ENCODE measurements at places on chromosomes 3 and 15.

DNA sequence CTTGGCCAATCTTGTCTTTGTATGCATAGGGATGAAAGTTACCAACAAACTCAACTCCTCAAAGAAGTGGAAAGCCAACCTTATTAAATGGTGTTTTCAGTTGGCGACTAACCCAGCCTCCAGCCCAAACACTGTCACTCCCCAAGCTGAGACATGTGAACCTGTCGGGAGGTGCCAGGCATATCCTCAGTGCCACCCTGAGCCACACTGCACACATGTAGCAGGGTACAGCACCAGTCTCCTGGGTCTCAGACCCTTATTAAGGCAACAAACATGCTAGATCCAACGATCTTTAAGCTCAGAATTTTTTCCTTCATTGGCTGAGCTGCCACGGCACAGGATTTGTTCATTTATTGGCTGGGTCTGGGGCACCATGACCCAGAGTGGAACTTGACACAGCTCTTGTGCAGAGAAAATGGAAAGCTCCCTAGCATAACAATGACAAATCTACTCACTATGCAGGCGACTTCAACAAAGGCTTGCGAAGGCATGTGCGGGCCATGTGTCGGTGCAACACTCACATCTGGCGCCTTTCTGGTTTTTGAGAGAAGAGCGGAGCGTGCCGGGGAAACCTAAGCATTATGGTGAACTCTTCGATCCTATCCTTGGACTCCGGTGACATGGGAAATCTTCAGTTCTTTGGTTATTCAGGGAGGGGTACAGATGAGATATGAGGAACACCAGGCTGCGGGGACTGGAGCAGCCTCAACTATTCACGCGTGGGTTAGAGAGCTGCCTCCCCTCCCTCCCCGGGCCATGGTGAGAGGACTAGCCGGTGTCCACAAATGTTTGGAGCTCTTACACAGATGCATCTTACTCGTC, 190.1 kb downstream of the FAM43A start:
- no peak for DNase-seq

- no peak for DNase-seq
Observed at GRCh38 chr3:14768182-14768790, 50.5 kb upstream of the FGD5 start.

GRCh38 chr3:195811756-195812155, at the start of gene MUC4:
Gene MUC4, minus strand, starts transcription at chr3:195811929. Its CDS starts 112 bp downstream, at chr3:195811817.
- DNase-seq = no peak

DNA sequence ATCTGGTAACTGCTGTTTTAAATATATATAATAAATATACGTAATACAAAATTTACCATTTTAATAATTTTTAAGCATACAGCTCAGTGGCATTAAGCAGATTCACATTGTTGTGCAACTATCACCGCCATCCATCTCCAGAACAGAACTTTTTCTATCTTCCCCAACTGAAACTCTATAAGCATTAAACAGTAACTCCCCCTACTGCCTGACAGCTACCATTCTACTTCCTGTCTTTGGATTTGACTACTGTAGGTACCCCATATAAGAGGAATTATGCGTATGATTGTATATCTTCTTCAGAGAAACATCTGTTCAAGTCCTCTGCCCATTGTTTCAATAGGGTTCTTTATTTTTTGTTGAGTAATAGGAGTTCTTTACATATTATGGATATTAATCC, 36.8 kb downstream of the EID1 start:
- DNase-seq = no peak

- DNase-seq = no peak
Observed at GRCh38 chr15:63482874-63483323, 21.5 kb upstream of the USP3 start.

- DNase-seq = no peak
Observed at GRCh38 chr3:72130565-72130964, 345.6 kb upstream of the PROK2 start.

DNA sequence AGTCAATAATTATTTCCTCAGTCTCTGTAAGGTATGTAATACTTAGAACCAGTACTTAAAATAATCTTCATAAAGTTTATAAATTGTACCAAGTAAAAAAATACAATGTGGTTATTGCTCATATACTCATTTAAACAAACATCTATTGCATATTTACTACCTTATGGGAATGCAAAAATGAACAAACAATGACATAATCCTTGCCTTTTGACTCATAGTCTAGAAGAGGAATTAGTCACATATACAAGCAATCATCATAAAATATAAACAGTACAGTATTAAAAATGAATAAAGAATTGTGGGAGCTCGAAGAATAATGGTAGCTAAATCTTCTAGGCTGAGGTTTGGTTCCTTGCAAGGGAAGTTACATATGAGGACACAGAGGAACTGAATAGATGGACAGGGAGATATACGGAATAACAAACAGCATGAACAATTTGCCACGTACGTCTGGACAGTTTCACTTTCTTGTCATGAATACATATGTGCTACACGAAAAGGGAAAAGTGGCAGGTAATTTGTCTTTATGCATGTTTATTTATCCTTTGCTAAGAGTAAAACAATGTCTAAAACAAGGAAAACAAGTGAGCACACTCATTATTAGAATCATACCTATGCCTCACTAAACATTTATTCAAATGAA, 17.2 kb downstream of the IMPG2 start:
- DNase-seq = no peak

- DNase-seq = no peak
Observed at GRCh38 chr3:64353226-64353625, 128.0 kb upstream of the PRICKLE2 start.

- DNase-seq = no peak
Observed at GRCh38 chr15:85494048-85494777, 113.8 kb downstream of the AKAP13 start.

DNA sequence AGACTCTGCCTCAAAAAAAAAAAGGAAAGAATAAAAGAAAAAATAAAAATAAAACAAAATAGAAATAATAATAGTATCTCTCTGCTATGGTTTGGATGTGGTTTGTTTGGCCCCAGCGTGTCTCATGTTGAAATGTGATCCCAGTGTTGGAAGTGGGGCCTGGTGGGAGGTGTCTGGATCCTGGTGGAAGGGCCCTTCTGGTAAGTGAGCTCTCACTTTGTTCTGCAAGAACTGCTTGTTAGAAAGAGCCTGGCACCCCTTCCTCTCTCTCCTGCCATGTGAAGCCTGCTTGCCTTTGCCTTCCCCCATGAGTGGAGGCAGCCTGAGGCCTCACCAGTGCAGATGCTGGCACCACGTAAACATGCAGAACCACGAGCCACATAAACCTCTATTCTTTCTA, 26.3 kb downstream of the TMEM44 start:
- no peak for DNase-seq

DNA sequence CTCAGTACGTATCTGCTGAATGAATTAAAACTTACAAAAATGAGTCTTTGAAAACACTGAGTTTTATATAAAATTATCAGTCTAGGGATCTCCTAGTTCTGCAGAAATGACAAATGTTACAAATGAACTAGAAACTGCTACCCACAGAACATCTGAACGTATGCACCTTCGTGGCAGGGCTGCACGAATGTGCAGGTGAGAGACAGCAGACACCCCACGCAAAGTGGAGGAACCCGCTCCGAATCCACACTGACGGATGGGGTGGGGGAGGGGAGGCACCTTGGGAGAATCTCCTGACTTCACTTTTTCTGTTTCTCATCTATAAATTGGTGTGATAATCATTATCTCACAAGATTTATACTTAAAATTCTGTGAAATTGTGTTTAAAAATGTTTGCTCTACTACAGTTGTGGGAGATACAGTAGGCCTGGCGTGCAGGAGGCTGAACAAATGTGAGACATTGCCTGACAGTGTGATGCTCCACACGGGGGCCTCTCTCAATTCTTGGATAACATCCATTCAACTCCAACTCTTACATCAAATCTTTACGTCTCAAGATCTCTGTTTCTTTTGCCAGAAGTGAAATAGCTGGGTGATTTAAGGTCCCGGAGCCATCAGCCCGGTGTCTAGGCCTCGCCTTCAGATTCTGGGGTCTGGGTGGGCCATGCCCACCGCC, 86.9 kb downstream of the ATP10A start:
- no peak for DNase-seq

GRCh38 chr15:44275150-44275830, 13.2 kb upstream of the GOLM2 start:
- no peak for DNase-seq

DNA sequence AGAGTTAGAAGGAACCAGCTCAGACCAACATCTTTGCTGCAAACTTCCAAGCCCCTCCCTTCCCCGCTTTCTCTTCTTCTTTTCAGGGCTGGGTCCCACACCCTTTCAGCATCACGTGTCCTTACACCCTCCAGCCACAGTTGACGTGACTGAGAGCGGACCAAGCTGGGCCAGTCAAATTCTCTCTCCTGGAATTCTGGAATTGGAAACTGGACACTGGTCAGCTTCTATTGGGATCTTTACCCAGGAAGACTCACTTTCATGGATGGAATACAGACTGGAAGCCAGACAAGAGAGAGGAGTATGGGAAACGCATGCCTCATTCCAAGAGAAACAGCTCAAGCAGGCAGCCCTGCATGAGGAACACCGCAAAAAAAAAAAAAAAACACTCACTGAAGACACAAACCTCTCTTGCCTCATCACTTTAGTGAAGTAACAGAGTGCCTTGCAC, 12.4 kb upstream of the TPM1 start:
- no peak for DNase-seq

GRCh38 chr15:43316016-43316970, 14.1 kb downstream of the LCMT2 start:
- DNase-seq = no peak

DNA sequence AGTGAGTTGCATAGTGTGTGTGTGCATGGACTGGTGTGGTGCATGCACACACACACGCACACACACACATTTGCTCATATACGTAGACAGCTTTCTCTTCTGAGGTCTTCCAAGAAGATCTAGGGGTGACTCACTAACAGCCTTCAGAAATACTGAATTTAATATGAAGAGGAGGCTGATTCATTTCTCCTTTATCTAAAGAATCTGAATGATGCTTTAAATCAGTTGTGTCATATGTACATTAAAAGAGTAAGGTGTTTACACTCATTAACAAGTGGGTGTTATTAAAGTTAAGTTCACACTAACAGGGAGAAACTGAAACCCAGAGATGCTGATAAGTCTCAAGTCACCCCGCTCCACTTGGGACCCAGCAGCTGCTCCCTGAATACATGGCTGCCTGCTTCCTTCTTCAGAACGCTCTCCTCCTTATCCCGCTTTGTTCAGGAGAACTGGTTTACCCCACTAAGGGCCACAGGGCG, 22.0 kb downstream of the TMPRSS7 start:
- DNase-seq = peak; percentile 37

- no peak for DNase-seq
Observed at GRCh38 chr3:55902221-55902900, 415.3 kb upstream of the WNT5A start.

DNA sequence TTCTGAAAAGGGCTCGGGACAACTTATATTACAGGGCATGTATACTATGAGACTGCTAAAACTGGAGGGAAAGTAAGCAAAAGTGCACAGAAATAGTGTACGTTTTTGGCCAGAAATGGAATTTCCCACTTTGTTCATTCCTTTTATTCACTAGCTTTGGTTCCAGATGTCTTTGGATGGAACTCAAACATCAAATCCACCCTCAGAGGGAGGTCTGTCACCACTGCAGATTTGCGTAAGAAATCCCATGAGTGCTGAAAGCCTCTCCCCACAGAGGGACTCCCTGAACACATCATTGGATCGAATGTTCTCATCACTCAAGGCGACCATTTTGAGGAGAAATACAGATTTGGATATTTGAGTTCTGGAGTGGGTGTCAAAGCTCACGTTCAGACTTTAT, 71.6 kb downstream of the FEM1B start:
- peak; percentile 62 for DNase-seq

- DNase-seq = no peak
Observed at GRCh38 chr3:10364806-10365205, 43.9 kb upstream of the SEC13 start.

- DNase-seq = no peak
Observed at GRCh38 chr3:129855832-129856419, 37.6 kb downstream of the TMCC1 start.

- no peak for DNase-seq
Observed at GRCh38 chr3:139808201-139808600, 126.8 kb upstream of the CLSTN2 start.

DNA sequence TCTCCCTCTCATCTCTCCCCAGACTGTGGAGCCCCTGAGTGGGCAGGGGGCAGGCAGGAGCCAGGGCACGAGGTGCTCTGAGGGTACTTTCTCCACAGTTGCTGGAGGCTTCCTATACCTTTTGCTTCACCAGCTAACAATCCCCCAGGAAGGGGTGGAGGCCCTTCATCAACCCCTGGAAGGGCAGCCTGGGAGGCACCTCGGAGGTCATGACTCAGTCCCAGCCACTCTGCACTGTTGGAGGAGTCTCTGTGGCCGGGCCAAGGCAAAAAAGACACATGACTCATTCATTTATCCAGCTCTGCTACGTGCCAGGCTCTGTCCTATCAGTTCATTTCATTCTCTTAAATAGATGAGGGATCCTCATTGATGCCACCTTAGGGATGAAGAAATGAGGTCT, 15.6 kb upstream of the KY start:
- no peak for DNase-seq

- DNase-seq = no peak
Observed at GRCh38 chr3:186534113-186534669, 10.0 kb downstream of the CRYGS start.

DNA sequence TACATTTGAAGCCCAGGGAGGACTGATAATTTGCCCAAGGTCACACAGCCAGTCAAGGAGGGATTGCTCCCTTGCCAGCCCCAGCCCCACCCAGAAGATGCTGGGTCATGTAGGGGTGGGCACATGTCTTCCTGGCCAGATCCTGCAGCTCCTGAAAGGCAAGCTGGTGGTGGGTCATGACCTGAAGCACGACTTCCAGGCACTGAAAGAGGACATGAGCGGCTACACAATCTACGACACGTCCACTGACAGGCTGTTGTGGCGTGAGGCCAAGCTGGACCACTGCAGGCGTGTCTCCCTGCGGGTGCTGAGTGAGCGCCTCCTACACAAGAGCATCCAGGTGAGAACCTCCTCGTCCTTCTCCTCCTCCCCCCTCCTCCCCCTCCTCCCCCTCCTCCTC, 13.2 kb downstream of the ISG20 start:
- no peak for DNase-seq

- no peak for DNase-seq
Observed at GRCh38 chr15:36373550-36373949, 205.9 kb upstream of the CDIN1 start.

DNA sequence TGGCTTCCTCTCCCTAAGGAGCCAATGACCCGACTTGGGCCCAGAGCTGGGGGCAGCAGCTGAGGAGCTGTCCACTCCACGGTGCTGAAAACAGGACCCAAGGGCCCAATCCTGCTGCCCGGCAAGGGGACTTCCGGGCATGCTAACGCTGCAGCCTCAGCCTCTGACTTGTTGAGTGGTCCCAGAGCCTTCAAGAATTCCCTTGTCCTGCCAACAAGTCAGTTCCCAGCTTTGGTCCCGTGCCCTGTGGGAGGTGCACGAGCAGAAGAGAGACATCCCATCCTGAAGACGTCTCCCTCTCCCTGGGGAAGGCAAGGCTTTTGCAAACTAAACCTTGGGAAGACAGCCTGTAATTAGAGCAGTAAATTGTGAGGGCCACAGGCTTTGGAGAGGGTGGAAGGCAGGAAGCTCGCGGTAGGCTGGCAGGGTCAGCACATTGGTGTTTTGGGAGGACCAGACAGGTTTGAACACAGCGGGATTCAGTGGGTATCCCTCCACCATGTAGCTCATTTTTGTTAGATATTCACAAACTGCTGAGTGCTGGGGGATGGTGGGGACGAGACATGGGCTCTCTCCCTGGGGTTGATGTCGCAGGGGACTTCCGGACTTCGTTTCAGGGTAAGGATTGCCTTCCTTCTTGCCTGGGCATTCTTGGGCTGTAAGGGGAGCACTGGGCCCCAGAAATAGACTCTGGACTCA, 29.8 kb upstream of the PRR23E start:
- no peak for DNase-seq

- DNase-seq = no peak
Observed at GRCh38 chr3:143208976-143209714, 89.6 kb downstream of the CHST2 start.
